ENCODE measurements at places on chromosomes 6 and 20. TPM values are rescaled to one million over a fixed set of nuclear protein-coding genes. Genes with fewer than 3 reads are reported as not detected.

- no peak for DNase-seq
Observed at GRCh38 chr20:1894951-1895673, at the start of gene SIRPA. Gene SIRPA (plus strand): TSS chr20:1895407. CDS start chr20:1895448, 41 bp downstream.

- no peak for DNase-seq
Observed at GRCh38 chr6:135145063-135145800, 35.9 kb upstream of the MYB start.

DNA sequence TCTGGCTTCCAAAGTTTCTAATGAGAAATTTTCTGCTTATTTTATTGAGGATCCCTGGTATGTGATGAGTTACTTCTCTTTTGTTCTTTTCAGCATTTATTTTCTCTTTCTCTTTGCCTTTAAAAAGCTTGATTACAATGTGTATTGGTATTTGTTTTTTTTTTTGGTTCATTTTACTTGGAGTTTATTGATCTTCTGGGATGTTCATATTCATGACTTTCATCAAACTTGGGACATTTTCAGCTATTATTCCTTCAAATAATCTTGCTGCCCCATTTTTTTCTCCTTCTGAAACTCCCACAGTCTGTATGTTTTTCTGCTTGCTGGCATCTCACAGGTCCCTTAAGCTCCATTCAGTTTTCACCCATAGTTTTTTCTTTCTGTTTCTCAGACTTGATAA lies 102.4 kb downstream of the PRDM13 start:
- DNase-seq = no peak

DNA sequence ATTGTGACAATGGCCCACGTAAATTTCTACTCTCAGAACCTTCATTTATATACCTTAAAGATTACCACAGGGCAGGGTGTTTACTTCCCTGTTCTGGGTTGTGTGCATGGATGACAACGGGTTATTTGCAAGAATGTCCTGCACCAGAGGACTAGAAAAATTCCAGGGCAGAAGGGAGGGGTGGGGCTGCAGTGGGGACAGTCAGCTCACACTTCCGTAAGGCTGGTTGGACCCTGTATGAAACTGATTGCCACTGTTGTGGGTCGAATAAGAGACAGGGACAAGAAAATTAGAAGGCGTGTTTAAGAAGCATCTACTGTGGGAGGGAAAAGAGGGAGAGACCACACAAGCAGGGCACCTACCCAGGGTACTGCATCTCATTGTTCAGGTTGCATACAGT lies 96.5 kb downstream of the SNAP25 start:
- DNase-seq = no peak

Gene ANKEF1
- 3.5 TPM for total RNA-seq

GRCh38 chr6:123668063-123668462 lies 31.3 kb upstream of the TRDN start:
- DNase-seq = no peak

Gene TCF15
- total RNA-seq = 0.14 TPM

GRCh38 chr6:44431118-44431725 lies 43.7 kb downstream of the CDC5L start:
- peak; percentile 11 for DNase-seq

DNA sequence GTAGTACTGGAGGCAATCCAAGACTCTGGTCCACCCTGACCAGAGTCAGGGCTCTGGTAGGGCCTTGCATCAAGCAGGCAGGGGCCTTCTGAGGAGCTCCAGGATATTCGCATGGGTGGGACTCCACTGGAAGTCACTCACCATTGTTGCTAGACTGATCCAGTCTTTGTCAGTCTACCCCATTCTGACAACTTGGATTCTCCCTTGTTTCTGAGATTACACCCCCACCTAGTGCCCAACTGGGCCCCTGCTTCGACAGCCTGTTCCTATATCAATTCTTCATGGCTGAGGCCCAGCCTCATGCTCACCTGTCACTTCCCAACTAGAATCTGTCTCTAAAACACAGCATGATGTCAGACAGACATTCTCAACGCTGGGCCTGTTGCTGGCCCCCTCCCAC lies 5.2 kb downstream of the SLC35D3 start:
- DNase-seq = peak; percentile 11

- no peak for DNase-seq
Observed at GRCh38 chr6:66986940-66987339, 1279.9 kb upstream of the EYS start.

GRCh38 chr6:37731888-37732287 lies 34.2 kb upstream of the MDGA1 start:
- peak; percentile 51 for DNase-seq

Gene TRIM31
- total RNA-seq = not detected

All from activated naive CD8-positive, alpha-beta T cell treated with anti-CD3 and anti-CD28 coated beads for 36 hours (primary cell).